Stimulated activated naive CD8-positive, alpha-beta T cell treated with anti-CD3 and anti-CD28 coated beads, Interleukin-15, amount 100 ng/mL, for 72 hours (primary cell): ENCODE measurements at places on chromosomes 16 and 17.

GRCh38 chr17:17698869-17699351, 17.7 kb downstream of the RAI1 start:
- no peak for DNase-seq

- DNase-seq = no peak
These were observed 11.9 kb downstream of the EXOC7 start for GRCh38 chr17:76091526-76092286.

DNA sequence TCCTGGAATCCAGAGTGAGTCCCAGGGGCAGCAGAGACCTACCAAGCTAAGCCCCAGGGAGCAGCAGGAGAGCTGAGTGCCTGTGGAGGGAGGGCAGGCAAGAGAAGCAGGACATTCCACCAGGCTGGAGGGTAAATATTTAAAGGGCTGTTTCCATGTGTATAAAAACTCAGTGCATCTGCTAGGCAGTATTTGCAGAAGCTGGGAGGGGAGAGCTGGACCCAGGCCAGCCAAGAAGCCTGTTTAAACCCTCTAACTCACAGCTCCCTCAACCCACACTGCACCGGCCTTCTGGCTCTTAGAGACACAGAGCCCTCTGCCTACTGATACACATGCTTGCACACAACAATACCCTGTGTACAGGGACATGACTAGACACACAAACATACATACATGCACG, 22.5 kb upstream of the TMEM132E start:
- no peak for DNase-seq

DNA sequence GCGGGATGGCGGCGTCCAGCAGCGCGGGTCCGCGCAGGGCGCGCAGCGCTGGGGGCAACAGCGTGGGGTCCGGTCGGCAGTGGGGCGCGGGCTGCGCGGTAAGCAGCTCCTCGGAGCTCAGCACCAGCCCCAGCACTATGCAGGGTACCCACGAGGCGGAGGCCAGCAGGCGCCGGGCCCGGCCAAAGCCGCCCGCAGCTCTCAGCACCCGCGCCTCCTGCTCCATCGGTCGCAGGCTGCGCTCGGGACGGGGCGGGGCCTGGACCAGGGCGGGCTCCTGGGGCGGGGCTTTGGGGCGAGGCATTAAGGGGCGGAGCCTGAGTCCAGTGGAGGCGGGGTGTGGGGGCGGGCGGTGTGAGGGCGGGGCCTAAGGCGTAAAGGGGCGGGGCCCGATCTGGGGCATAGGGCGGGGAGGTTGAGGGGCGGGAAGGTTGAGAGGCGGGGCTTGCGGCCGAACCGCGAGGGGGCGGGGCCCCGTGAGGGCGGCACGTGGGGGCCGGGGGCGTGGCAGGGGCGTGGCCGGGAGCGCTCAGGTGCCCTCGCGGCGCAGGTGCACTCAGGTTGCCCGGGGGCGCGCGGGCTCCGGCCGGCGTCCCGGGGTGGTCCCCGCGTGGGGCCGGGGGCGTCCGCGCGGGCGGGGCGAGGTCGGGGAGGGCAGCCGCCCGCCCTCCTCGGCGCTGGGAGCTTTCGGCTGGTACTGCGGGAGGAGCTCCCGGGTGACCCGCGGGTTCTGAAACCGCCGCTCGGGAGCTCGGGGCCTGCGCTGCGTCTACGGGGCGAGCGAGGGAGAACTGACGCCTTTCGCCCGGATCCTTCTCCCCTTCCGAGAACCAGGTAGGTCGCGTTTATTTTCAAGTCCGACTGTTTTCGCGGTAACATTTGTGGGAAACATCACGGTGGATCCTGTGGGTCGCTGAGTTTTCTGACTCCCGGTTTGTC, 1.4 kb upstream of the SLC22A31 start:
- DNase-seq = peak; percentile 80

DNA sequence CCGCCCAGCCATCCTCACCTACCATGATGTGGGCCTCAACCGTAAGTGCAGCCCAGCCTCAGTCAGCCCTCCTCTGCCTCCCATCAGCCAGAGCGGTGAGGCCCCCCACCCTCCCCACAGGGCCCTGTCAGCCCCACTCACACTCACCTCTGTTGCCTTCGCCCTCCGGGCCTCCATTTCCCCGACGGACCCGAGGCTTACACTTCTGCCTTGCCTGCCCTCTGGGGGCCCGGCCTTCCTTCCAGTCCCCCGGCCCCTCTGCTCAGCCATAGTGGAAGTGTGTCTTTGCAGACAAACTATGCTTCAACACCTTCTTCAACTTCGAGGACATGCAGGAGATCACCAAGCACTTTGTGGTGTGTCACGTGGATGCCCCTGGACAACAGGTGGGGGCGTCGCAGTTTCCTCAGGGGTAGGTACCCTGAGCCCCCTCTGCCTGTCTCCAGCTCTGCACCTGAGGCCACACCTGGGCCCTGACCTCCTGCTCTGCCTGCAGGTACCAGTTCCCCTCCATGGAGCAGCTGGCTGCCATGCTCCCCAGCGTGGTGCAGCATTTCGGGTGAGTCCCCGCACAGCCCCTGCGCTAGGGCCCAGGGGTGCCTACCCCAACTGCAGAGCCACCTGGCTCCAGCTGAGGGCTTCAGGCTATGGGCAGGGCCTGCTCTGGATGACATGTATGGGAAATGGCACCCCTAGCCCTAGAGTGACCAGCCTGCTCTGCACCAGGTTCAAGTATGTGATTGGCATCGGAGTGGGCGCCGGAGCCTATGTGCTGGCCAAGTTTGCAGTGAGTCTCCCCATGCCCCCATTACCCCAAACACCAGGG, 4.1 kb downstream of the NDRG4 start:
- DNase-seq = no peak

DNA sequence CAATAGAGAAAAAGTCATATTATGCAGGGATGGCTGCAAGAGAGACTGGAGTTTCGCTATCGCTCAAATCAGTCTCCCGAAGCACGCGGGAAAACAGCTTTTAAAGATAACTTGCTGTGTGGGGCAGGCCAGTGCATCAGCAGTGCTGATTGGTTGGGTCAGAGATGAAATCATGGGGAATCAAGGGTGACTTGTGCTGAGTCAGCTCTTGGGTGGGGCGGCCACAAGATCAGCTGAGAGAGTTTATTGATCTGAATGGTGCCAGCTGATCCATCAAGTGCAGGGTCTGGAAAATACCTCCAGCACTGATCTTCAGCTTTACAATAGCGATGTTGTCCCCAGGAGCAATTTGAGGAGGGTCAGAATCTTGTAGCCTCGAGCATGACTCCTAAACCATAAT, 430.5 kb downstream of the RBFOX1 start:
- no peak for DNase-seq

- no peak for DNase-seq
These were observed 147.6 kb upstream of the HLF start for GRCh38 chr17:55117164-55117563.

DNA sequence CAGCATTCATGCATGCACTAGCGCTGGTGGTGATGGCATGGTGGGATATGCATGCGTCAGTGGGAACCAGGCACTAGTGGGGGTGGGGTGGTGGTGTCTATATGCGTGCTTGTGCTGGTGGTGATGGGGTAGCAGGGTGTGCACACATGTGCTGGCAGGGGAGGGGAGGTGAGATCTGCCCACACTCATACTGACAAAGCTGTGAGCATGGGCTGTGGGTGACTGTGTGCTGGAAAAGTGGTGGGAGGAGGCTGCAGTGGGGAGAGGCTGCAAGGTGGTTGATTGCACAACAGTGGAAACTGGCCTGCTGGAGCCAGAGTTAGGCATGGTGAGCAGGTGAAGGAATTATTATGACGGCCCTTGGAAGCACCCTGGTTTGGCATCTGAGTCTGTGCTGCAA, 31.3 kb upstream of the TEKT1 start:
- DNase-seq = peak; percentile 10

GRCh38 chr17:31733326-31733725, 125.7 kb downstream of the COPRS start:
- DNase-seq = no peak

- DNase-seq = no peak
These were observed 5.6 kb upstream of the NOTUM start for GRCh38 chr17:81966343-81967243.

DNA sequence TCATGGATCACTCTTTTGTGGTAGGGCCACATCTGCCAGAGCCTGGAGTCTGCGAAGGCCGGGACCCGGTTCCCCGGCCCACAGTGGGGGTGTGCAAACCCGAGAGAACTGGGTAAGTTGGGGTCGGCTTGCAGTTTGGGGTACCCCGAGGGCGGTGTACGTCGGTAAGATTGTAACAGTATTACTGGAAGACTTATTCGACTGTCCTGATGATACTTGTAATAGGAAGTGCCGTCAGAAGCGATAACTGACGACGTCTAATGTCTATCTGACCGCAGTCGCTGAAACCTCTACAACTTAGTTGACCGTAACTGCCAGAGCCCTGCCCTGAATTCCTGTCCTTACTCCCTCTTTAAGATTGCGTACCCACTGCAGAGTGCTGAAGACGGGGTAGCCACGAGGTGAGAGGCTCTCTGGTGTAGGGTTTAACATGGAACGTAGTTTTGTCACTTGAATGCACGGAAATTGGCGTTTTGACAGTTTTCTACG, 24.0 kb downstream of the TRPV2 start:
- no peak for DNase-seq

DNA sequence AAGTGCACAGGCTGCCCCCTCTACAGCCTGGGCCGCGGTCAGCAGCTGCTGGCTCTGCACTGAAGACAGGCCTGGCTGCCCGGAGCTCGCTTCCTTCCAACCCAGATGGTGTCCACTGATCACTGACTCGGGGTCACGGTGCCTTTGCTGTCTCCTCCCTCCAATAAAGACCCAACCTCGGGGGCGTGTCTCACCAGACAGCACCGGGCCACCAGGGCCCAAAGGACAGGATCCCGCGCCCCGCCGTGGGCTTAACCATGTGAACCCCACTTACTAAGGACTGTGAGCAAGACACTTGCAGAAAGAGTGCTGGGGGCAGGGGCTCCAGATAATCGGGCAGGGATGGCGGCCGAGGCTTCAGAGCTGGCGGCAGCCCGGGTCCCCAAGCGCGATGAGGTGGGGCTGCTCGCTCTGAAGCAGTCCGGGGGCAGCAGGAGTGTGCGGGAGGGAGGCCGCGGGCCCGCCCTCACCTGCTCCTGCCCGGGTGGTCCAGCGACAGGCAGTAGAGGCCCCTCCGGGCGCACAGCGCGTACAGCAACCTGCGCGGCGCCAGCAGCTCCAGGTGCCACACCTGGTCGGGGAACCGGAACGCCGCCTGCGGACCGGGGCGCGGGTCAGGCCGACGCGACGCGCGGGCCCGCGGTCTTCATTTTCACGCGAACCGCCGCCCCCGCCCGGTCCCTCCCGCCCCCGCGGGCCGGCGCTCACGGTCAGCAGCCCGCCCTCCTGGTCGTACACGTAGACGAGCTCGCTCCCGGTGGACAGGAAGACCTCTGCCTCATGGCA, 502 bp downstream of the FAAP100 start:
- no peak for DNase-seq

- DNase-seq = no peak
These were observed 21.1 kb upstream of the DBNDD1 start for GRCh38 chr16:90040152-90041023.

GRCh38 chr17:2594722-2595599, 1.5 kb downstream of the PAFAH1B1 start:
- no peak for DNase-seq

GRCh38 chr17:1896243-1897104, 66.7 kb downstream of the RPA1 start:
- DNase-seq = no peak

DNA sequence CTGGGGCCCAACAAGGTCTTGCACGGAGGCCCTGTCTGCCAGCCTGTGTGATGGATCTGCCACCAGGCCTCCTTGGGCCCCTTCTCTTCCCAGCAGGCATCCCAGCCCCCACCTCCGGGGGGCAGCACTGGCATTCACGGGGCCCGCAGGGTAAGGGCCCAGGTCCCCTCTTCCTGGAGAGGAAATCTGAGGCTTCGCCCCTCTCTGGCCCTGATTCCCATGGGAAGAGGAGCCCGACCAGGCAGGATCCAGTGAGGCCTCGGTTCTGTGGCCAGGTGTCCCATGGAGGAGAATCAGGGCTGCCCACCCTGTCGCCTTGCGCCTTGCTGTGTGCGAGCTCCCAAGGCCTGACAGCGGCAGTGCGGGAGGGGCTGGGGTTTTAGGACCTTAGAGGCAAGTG, 48.4 kb downstream of the PDPK1 start:
- no peak for DNase-seq

DNA sequence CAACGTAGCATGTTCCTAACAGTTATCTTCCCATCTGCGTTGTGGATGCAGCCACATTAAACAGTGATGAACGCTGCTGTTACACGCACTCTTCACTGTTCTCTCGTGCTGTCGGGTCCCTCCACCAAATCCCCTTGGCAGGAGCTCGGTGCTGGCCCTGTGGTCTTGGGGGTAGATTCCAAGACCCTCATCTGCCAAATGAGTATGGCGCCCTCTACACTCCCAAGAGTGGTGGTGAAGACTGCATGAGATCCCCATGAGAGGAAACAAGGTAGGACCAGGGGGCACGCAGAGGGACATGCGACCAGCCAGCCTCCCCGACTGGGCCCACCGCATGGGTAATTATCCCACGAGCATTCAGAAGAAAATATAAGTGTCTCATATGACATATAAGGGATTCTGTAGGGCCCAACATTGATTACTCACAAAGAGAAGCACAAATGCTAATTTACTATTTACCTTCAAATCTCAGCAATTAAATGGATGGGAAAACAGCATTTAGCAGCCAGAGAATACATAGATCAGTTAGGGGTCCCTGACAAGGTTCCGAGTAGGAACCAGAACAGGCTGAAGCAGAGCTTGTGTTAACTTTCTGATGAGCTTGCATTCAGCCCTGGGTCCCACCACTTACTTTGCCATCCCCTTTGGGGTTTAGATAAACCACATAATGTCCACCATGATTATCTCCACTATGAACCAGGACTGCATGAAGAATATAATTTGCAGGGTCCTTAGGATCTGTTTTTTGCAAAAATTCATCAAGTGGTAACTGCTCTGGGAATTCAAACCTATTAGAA, 23.8 kb downstream of the LITAFD start:
- DNase-seq = no peak

GRCh38 chr16:67000384-67001351, 12.3 kb downstream of the CES4A start:
- peak; percentile 55 for DNase-seq

GRCh38 chr16:56460101-56460500, 8.7 kb downstream of the OGFOD1 start:
- DNase-seq = no peak
